Activated CD4-positive, CD25-positive, alpha-beta regulatory T cell treated with anti-CD3 and anti-CD28 coated beads, Interleukin-2, amount 50 U/mL, for 72 hours (primary cell): ENCODE measurements at places on chromosomes 2 and 18.

GRCh38 chr2:180675170-180675569 is 305.2 kb upstream of the UBE2E3 start:
- DNase-seq: no peak

GRCh38 chr2:33134791-33135560 is 188.2 kb downstream of the LTBP1 start:
- no peak for DNase-seq

- DNase-seq: peak; percentile 19
Measured at GRCh38 chr2:240505910-240506309, 51.9 kb downstream of the ANKMY1 start.

DNA sequence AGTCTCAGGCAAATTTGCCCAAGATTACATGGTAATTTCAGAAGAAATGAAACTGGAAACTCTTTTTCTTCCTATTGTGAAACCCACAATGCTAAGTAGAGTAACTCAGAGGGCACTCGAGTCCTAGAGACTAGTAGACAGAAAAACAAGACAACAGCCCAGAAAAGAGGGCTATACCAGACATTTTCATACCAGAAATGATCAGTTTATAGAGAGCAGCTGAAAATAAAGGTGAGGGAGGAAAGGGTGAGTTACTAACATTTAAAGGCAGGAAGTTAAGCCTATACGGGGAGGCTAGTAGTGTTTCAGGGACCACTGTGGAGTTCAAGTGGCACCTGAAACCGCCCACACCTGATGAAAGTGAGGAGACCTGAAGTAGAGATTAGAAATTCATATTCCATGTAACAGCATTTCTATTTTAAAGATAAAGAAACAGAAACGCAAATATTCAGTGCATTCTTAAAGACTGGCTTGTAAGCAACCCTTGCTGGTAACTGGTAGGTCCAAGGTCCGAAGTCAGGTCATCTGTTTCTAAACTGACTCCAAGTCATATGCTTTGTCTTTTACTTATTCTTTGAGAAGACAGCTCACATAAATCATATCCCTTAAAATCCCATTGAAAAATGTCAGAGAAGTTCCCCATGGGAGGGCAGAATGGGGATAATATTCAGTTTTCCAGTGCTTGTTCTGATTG is 145.1 kb upstream of the ITGB6 start:
- no peak for DNase-seq

GRCh38 chr2:56133441-56133840 is 50.3 kb upstream of the CCDC85A start:
- no peak for DNase-seq

DNA sequence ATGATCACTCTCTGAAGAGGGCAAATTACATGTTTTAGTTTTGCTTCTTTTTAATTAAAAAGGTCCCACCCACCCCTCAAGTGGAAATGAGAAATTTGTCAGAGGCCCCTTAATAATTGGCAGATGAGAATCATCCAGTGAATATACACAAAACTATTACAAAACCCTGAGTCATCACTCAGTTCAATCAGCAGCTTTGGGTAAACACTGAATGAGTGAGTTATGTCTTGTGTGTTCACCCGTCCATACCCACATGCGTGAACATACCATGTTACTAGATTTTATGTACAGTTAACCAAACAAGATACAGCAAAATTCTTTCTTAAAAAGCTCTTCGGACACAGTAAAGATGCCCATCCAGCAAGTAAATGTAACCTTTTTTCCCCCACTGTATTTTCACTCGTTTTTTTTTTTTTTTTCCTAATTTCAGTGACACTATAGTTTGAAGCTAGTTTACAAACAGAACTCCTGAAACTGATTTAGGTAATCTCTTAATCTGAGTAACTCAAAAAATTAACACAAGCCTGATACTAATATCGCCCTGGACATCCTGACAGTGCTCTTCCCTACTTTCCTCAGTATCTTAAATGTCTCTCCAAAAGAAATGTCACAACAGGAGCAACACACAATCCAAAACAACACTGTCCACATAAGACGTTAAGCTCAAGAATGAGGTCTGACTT is 1.4 kb downstream of the PSME4 start:
- no peak for DNase-seq

- no peak for DNase-seq
Measured at GRCh38 chr2:127942002-127942401, 56.2 kb upstream of the AMMECR1L start.

DNA sequence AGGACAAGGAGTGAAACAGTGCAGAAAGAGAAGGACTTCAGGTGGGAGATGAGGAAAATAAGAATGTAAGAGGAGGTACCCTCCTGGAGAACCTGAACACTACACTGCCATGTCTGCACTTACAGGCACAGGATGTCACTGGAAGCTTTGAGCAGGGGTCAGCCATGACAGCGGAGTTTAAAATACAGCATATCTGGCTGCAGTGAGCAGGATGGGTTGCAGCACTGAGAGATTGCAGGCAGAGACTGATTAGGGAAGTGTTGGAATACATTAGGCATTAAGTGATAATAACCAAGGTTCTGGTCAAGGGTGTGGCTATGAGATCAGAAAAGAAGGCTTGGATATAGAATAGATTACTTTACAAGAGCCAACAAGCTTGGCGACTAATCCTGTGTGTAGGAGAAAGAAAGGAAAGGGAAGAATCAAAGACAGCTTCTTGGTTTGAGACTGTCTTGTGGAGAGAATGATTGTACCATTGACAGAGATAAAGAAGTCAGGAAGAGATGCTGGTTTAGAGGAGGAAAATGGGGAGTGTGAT is 171.1 kb upstream of the RBMS1 start:
- no peak for DNase-seq

DNA sequence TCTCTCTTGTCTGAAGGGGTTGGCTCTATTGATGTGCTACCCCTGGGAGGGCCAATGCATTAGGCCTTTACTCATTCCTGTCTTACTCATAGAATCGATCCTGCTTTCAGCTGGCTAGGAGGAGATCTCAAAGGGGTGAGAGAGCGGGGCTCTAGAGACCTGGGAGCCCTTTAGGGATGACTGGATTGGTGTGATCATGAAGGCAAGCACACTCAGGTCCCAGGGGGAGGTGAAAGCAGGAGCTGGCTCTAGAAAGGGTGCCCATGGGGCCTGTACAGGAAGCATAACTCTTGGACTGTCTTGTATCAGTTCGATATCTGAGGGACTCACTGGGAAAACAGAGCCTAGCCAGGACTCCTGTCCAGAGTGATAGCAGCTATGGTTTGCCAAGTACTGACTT is 47.8 kb downstream of the INPP4A start:
- DNase-seq: peak; percentile 15

GRCh38 chr2:175396696-175397095 is 215.2 kb upstream of the ATP5MC3 start:
- DNase-seq: no peak

DNA sequence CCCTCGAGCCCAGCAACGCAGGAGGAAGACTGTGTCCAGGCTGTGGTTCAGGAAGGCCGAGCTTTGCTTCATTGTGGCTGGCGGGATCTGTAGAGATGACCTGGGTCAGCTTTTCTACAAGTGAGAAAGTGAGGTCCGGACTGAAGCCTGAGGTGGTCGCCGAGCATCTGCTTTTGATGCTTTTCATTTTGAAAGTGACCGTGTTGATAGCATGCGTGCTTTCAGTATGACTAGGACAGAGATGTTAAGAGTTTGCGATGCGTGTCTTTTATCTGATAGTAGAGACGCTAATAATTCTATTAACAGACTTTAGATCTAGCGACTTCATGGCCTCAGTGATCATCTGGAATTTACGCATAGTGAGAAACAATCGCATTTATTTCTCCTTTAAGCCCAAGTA is 28.1 kb downstream of the CTDP1 start:
- DNase-seq: no peak

DNA sequence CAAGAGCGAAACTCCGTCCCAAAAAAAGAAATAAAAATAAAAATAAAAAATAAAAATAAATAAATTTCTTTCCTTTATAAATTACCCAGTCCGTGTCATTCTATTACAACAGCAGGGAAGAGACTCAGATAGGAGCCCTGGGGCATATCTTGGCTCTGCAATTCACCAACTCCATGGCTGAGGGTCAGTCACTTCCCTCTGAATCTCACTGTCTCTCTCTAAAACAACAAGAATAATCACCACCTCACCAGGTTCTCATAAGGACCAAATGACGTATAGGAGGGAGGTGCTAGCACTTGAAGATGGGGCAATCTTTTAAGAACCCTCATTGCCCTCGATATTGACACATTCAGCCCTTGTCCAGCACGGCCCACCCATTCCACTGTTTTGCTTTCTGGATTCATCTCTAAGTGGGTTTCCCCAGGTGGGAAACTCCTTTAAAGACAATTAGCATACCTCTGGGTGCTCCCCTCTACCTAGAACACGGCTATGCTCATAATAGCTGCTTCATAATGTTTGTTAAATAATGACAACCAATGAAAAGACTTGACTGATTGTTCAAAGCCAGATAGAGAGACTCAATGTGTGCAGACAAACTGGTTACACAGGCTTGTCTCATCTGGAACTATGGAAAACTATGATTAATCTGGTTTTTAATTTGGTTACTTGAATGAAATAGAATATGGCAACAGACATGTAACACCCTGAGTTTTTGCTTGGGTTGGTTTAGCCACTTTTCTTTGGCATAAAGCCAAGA is 15.1 kb downstream of the MYCN start:
- DNase-seq: no peak

- DNase-seq: no peak
Measured at GRCh38 chr18:57390044-57390443, 37.7 kb downstream of the ST8SIA3 start.

DNA sequence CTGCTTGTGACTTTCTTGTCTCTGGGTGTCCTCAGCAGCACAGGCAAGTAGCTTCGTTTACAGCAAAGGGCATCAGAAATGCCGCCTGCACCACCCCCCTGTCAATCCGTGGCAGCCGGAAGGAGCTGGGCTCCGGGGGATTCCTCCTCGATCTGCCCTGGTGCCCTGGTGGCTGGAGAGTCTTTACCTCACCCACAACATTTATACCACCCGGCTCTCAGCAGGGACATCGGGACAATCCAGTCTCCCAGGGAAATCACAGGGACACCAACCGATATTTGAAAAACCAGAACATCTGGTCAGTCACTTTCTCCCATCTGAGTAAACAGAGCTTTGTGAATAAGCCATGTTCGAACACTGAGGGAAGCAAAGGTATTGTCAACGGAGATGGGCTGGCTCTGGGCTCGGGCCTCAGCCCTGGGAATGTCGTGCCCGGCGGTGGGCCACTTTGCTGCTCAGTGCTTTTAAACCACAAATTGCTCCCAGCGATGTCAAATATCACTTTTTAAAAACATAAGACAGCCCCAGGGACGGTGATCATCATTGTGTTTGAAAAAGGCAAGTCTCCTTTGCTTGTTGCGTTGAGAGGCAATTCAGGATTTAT is 210.0 kb upstream of the SALL3 start:
- DNase-seq: no peak

GRCh38 chr2:8974016-8974415 is 29.5 kb downstream of the MBOAT2 start:
- no peak for DNase-seq

DNA sequence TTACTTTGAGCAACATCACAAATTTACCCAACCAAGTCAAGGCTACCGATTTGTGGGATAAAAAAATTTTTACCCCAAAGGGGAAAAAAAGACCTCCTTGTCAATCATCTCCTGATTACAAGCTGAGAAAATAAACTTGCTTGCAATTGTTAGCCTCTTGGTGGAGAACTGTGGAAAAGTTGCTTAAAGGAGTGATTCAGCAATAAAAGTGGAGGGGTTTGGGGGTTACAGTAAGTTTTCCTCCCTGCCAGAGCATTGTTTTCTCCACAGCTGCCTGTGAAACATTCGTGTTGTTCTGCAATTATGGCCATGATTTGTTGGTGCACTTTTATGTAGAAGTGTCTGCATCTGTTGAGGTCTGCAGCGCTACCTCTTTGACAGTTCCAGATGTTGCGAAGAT is 82.6 kb downstream of the EN1 start:
- no peak for DNase-seq

- DNase-seq: no peak
Measured at GRCh38 chr2:148875387-148876051, 492 bp downstream of the KIF5C start.

- DNase-seq: no peak
Measured at GRCh38 chr2:47225061-47225783, 70.1 kb upstream of the STPG4 start.

DNA sequence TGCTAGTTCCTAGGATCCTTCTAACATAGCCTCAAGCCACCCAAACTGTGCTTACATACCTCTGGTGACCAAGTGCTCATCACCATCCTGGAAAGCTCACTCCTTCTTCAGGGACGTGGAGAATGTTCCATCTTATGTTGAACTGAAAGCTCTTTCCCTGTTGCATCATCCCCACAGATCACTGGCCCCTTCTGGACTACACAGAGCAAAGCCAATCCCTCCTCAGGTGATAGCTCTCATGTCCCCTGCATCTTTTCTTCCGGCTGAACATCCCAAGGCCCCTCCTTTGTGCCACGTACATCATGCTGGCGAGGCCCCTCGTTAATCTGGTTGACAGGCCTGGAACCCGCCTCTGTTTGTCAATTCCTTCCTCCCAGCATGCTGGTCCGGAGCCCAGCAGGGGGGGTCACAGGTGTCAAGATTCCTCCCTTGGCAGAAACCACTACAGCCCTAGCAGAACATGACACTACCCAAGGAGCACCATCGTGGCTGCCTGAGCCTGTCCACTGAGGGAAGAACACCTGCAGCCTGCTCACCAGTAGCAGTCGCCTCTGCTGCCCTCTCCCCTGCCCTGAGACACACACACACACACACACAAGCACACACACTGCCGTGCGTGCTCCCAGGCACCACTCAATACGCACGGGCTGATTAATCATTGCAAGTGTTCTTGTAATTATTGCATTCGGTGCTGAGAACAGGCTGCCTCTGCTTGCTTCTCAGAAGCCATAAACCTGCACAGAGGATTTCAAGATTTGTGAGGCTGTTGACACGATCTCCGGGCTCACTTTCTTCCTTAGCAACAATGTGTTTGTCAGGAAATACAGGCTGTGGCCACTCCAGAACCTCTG is 6.3 kb upstream of the KCNK3 start:
- DNase-seq: no peak

GRCh38 chr2:36528274-36528673 is 69.7 kb downstream of the FEZ2 start:
- no peak for DNase-seq

DNA sequence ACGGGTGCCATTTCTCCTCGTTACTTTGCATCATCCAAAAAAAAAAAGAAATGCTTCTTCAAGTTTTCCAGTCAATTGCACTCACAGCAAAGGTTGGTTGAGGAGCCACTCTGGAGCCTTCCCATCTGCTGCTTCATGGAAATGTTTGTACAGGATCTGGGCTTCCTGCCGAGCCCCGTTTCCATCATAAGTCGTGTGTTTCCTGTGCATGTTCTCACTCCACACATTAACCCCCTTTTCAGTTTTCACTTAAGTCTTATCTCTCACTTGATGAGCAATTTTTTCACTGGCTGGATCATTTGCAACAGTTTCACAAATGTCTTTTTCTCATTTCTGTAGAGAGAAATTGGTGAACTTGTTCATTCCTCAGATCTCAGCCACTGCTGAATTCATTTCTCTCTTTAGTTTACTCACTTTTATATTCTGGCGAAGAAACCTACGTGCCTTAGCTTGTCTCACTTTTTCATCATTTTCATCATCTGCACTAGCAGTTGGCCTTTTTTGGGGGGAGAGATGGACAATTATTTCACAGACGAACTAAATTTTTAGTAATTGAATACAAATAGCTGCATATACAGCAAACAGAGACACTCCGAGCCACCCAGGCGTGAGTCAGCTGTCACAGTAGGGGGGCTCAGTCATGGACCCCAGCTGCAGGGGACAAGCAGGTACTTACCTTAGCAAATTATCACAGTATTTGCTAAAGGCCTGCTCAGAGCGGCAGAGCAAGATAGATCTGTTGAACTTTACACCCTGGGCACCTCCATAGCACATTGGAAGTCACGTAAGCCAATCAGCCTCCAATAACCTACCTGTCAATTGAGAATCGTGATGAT is 750.8 kb upstream of the ID2 start:
- no peak for DNase-seq
